Fibroblast of the aortic adventitia (primary cell): ENCODE measurements at places on chromosomes 6 and 20. TPM values are rescaled to one million over a fixed set of nuclear protein-coding genes. Genes with fewer than 3 reads are reported as not detected.

SAMD3 gene
- 9.1 and 33.9 TPM in 2 replicates for total RNA-seq

SLC22A2 gene
- not detected in 2 replicates for total RNA-seq

SIM1 gene
- total RNA-seq: under 0.01 TPM in 1 of 2 replicates, not detected in the other

RWDD2A gene
- total RNA-seq: 4.2 and 5.0 TPM in 2 replicates

GPX6 gene
- not detected in 2 replicates for total RNA-seq

PRRT1 gene
- total RNA-seq: 0.41 and 0.54 TPM in 2 replicates

GRCh38 chr20:4167261-4168021 lies 152.1 kb upstream of the RNF24 start:
- no peak for DNase-seq

DNA sequence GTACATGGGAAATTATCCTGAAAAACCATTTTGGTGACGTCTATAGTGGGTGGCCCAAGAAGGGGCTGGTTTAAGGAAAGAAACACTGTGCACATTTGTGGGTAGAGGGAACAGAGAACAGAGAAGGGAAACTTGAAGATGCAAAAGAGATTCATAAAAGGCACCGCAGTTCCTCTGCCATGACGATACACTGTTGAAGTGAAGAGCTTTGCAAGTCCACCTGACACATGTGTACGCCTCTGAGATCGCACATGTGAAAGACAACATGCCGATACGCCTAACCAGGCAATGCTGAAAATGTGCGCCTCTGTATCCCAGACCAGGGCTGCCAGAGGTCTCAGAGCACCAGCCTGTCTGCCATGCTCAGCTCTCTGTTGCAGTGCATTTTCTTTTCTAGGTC lies 180.9 kb downstream of the KIF16B start:
- DNase-seq: no peak

GRCh38 chr20:48624315-48625020 lies 203.3 kb downstream of the PREX1 start:
- no peak for DNase-seq

DNA sequence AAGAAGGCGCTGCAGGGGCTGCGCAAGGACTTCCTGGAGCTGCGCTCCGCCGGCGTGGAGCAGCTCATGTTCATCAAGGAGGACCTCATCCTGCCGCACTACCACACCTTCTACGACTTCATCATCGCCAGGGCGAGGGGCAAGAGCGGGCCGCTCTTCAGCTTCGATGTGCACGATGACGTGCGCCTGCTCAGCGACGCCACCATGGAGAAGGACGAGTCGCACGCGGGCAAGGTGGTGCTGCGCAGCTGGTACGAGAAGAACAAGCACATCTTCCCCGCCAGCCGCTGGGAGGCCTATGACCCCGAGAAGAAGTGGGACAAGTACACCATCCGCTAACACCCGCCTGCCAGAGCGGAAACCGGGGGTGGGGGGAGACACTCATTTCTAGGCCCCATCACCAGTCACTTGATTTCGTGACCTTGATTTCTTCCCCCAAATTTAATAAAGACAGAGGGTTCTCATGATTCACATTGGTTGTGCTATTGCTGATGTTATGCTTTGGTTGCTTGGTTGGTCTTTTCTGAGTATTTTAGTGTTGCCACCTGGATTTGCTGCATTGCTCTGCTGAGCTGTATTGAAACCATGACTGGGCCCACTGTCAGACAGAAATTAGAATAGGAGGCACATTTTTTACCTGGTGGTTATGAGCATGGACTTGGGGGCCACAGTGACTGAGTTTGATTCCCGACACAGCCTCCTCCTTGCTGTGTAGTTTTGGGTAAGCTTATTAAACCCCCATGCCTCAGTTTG lies 1.5 kb downstream of the FAM50B start:
- no peak for DNase-seq

DNA sequence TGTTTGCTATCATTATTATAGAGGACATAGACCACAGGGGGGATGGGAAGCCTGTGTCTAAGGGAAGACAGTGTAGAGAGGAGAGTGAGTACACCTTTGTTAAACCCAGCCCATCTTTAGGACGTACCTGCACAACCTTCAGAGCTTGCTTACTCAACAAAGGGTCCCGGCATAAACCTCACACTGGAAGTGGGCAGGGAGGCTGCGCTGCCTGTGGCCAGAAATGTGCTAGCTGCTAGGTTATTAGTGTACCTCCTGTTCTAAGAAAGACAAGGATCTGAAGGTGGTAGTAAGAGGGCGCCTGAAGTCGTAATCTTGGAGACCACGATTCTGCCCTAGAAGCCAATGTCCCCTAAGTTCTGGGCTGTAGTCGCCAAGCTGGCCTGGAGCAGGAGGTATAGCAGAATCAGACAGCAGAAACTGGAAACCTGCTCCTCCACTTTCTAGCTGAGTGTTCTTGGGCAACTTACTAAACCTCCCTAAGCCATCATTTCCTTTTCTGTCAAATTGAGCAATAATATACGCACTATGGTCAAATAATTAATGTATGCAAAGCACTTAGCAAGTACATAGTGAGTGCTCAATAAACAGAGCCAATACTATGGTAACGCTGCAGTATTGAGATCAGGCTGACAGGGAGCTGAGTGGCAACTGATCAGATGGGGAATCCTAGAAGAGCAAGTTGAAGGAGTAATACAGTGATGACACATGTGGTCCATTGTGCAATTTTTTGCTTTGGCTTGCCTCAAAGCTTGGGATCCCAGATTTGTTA lies 16.8 kb upstream of the AKIRIN2 start:
- DNase-seq: peak; percentile 41

- peak; percentile 84 for DNase-seq
Measured at GRCh38 chr20:47561180-47561579, 59.5 kb downstream of the NCOA3 start.

- no peak for DNase-seq
Measured at GRCh38 chr20:23856736-23857135, 22.8 kb downstream of the CST5 start.

DNA sequence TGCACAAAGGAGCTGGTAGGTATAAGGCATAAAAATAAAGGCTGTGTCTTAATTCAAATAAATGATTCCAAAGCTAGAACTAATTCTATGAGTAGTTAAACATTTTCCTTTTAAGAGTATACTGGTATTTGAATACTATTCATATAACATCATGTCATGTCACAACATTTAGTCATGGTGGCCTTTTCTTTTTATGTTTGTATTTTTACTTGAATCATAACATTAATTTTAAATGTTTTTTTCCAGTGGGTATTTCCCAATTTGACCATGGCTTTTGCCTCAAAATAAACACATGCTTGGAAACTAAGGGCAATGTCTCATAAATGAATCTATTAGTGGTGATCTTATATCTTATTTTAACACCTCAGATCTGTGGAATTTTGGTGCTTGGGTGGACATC lies 177.1 kb downstream of the CD109 start:
- DNase-seq: no peak

- peak; percentile 7 for DNase-seq
Measured at GRCh38 chr6:106783640-106784566, 154.5 kb downstream of the QRSL1 start.

- peak; percentile 54 for DNase-seq
Measured at GRCh38 chr6:14333556-14334305, 216.2 kb downstream of the CD83 start.

DNA sequence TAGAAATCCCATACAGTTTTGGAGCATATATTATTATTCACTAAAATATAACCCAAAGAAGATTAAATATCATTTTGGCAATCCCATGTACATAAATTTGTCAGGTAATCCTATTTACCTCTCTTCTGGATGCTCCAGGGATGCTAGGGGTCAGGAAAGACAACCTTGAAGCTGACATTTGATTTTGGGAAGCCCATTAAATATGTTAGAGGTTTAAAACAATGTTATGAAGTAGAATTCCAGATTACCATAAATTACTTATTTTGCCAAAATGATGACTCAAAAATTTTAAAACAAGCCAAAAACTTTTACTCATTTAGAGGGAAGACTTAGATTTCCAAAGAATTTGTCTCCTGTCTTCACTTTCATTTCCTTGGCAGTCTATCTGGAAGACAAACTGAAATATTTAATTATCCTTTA lies 9.2 kb upstream of the IL22RA2 start:
- DNase-seq: no peak

GRCh38 chr6:2848851-2849250 lies 7.2 kb upstream of the SERPINB1 start:
- no peak for DNase-seq

DNA sequence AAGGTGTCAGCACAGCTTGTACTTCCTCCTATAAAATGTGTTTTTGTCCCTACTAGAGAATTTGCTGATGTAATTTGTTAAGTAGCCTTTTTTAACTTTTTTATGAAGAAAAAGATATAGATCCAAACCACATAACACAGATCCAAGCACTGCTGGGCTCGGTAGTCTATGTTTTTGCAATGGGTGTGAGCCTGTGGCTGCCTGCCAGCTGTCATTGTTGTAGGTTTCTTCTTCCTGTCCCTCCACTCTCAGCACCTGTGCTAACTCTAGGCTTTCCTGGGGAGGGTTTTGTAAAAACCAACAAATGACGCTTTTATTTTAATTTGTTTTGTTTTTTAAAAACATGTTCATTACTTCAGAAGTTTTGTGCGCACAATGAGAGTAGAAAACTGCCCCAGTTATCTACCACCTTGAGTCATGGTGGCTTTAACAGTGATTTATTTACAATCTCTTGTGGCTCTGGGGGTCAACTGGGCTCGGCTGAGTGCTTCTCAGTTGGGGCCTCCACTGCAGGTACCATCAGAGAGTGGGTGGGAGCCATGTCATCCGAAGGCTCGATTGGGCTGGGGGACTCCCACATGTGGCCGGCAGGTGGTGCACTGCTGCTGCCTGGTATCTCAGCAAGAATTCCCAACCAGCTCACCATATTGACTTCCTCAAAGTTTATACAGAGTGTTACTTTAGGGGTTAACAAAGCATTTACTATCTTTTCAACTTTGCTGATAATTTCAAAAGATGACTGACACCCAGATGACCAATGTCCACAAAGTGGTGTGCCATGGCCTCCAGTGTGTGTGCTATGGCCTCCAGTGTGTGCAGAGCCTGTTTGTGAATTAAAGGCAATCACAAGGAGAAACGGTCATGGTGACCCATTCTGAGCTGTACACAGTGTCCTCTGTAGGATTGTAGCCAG lies 3.0 kb upstream of the CCR6 start:
- no peak for DNase-seq

- DNase-seq: peak; percentile 9
Measured at GRCh38 chr6:116205281-116205680, 48.6 kb downstream of the TSPYL4 start.

DNA sequence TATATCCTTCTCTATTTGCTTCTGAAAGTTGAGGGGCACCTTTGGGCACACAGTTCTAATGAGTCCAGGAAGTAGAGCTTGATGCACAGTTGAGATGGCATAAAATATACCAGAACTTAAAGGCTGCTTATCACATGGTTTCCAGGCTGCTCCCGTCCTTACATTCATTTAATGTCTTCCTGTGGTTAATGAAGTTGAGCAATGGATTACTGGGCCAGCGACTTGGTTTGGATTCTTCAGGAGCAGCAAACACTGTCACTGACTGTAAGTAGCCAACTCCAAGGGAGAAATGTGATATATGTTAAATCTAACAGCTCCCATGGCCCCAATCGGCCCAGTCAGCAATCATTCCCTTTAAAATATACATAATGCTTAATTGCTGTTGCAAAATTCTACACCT lies 9.0 kb upstream of the TSHZ2 start:
- no peak for DNase-seq

- DNase-seq: no peak
Measured at GRCh38 chr6:13697857-13698256, 13.8 kb downstream of the RANBP9 start.

DNA sequence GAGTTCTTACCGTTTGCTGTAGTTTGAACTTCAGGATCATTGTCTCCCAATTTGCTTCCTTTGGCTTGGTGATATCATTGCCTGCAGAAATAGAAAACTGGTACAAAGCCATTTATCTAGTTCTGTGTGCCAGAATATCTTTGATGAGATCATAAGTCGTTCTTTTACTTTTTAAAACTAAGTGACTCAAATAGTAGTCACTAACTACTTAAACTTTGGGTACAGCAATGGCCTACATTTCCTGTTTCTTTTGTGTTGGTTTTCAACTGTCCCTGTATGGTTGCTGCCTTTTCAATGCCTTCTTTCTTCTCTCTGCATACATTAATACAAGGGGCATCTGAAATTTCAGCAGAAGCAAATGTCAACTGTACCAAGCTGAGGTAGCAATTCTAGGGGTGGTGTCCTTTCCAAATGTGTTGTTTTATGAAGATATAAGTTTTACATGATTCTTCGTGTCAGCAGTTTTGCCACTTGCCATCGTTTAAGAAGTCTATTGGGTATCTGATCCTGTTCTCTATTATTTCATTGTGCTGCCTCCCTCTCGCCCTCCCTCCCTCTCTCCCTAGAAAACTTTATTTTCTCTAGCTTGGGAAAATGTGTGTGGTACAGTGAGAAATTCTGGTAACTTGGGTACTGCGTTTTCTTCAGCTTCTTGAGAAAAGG lies 238.5 kb downstream of the FARS2 start:
- peak; percentile 72 for DNase-seq

GRCh38 chr6:87534377-87535047 lies 55.3 kb downstream of the RARS2 start:
- DNase-seq: no peak

DNA sequence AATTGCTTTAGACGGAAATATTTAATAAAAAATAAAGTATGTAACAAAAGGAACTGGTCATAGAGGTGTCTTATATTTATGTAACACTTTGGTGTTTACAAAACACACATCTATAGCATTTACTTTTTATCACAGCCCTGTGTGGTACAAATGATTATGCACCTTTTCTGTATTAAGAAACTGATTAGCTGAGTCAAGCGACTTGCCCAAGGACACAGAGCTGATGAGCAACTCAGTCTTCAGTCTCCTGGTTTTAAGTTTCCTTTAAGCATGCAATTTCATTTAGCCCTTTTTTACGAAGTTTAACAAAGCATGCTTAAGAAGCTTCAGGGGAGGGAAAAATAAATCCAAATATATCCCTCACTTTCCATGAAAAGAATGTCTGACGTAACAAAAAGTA lies 2.5 kb downstream of the DCDC2 start:
- no peak for DNase-seq

DNA sequence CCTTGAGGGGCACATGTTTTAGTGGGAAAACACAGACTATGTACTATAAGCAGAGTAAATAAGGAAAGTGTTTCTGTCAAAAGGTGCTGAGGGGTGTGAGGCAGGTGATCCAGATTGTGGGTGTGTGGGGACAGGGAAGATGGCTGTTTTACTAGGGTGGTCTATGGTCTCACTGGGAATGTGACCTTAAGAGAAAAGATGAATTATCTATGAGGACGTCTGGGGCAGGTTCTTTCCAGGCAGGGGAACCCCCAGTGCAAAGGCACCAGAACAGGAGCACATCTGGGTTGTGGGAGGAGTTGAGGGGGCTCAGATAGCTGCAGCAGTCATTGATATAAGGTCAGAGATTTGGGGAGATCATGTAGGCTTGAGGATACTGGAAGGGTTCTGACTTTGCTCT lies 18.2 kb upstream of the POLR1H start:
- DNase-seq: no peak

- DNase-seq: no peak
Measured at GRCh38 chr6:44659726-44660125, 272.2 kb downstream of the CDC5L start.

- DNase-seq: no peak
Measured at GRCh38 chr20:2696646-2697045, 4.1 kb downstream of the EBF4 start.
